ENCODE measurements at places on chromosomes 16 and 17.

GRCh38 chr17:227946-228615 lies 46.6 kb upstream of the DOC2B start:
- DNase-seq, result no peak

DNA sequence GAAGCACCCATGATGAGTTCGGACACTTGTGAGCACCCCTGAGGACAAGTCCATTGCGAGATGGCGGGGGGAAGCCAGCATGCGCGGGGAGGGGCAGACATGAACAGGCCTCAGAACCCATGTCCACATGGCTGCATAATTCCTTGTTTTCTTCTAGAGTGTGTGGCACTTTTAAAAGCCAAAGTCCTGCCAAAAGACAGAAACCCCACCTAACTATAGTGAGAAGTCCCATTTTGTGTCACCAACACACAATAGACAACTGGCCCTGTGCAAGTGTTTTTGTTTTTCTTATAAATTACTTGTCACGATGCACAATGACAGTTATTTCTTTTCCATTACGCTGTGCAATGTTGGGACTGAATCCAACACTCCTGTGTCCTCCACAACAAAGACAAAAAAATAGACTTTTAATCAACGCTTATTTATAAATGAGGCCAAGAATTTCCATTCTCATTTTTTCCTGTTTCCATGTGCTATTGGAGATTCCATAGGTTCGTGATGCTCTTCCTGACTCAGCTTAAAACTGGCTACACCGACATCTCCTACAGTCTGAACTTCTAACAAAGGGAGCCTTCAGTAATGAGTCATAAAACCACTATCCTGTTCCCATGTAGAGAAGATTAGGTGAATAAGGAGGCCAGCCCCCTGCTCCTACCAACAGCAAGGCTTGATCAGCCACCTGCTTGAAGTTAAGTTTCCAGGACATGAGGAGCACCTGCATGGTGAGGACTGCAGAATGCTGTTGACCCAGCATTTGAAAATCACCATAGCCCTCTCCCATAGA lies 98.9 kb downstream of the ZNF423 start:
- no peak for DNase-seq

DNA sequence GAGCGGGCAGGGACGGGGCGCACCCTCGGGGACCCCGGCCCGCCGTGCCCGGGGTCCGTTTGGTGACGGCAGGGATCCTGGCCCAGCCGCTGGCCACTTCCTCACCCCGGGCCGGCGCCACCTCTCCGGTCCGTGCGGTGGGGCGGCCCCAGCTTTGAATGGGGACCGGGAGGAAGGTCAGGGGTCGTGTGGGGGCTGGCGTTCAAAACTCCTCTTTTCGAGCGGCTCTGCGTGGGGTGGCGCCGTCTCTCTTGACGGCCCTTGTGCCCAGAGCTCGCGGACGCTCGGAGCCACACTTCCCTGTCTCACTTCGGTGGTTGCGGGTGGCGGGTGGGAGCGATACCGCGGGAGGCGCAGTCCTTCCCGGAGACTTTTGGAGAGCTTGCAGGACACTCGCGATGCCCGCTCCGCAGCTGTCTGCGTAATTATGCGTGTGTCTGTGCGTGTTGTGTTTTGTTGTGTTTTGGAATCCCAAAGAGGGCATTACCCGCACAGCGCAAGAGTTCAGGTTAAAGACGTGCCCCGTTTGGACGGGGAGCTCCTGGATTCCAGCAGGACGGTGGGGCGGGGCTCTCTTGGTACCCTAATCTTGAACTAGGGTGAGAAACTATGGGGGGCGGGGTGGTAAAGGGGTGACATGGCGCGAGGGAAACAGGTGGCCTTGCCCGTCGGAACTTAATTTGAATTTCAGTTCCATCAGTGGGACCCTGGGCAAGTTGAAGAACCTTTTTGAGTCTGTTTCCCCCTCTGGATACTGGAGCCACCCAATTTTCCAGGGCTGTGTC lies 637 bp downstream of the PLCG2 start:
- DNase-seq, result peak; percentile 6

DNA sequence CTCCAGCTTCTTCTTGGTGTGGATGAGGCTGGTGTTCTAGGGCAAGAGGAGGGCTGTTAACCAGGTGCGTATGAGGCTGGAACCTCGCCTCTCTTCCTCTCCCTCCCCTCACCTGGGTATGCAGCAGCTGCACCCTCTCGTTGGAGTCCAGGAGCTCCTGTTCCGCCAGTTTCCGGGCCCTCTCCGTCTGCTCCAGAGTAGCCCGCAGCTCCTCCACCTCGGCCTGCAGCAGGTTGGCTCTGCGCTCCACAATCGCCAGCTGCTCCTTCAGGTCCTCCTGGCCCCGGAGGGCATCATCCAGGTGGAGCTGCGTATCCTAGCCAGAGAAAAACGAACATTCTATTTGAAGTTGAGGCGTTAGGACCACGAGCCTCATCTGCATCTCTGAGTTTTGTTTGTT lies 25.4 kb downstream of the MYH3 start:
- no peak for DNase-seq

DNA sequence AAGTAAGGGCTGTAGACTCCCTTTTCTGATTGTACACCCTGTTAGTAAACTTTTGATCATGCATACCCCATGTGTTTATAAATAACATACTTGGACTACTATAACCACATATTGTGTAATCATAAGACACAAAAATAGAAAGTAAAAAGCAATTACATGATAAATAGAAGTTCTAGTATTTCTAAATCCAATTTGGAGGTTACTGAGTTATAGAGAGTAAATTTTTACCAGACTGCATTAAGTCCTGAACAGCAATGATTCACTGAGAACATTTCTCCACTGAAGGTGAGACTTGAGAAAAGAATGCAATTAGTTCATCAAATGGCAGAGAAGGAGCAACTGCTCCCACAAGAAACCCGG lies 7.7 kb upstream of the TBKBP1 start:
- DNase-seq, result no peak

DNA sequence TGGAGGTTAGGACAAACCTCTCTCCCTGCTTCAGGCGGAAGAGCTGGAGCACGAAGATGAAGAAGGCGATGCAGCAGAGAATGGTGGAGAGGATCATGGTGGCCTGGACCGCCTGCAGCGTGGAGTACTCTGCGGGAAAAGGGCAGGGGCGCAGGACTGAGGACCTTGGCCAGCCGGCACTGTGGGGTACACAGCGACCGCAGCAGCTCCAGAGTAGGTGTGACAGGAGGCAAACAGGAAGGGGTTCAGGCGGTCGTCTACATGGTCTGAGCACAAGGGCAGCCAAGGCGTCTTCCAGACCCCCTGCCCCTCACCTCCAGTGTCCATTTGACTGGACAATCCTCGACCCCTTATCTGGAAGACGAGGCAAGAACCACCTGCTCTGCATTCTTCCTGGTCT lies 42.5 kb downstream of the EMP2 start:
- no peak for DNase-seq

DNA sequence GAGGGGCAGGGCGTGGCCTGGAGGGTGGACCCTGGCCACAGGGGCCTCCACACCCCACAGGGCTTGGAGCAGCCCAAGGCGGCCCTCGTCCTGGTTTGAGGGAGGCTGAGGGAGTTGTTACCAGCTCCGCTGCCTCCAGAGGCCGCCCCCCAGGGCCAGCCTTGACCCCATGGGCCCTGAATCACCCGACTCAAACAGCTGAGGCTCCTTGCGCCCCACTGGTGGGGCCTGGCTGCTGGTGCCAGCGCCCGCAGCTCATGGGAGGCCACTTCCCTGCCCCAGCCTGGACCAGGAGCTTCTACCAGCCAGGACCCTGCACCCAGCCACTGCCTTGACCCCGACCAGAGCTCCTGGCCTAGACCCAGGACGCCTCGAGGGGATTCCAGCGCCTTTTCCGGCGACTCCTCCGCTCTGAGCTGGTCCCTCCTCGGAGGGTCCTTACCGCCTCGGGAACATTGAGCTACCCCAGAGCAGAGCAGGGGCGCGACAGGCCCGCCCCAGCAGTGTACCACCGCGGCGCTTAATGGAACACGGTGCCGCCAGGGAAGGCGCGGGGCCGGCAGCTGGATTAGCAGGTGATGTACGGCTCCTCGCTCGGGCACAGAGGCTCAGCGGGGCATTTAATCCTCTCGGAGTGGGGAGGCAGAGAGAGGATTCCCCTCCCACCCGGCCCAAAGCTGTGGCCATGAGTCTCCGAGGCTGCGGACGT lies 37.2 kb downstream of the GSE1 start:
- no peak for DNase-seq

GRCh38 chr16:17433577-17434451 lies 36.9 kb downstream of the XYLT1 start:
- no peak for DNase-seq

DNA sequence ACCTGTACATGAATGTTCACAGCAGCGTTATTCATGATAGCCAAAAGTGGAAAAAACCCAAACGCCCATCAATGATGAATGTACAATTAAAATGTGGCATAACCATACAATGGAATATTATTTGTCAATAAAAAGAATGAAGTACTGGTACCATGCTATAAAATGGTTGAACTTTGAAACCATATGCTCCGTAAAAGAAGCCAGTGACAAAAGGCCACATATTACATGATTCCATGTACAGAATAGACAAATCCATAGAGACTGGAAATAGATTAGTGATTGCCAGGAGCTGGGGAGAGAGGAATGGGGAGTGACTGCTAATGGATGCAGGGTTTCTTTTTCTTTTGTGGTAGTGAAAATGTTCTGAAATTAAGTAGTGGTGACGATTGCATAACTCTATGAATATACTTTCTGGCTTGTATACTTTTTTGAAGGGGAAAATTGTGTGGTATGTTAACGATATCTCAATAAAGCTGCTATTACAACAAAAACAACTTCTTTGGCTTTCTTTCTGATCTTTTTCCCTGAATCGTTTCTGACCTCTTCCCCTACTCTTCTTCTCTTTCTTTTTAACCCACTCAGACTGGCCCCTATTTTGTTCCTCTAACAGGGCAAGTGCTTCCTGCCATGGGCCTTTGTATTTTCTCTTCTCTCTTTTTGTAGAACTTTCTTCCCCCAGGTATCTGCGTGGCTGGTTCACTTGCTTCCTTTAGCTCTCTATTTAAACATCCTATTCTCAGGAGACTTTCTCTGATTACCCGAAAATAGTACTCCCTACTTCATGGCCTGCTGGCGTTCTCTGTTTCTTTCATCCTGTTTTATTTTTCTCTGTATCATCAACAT lies 67.9 kb downstream of the FTO start:
- no peak for DNase-seq

DNA sequence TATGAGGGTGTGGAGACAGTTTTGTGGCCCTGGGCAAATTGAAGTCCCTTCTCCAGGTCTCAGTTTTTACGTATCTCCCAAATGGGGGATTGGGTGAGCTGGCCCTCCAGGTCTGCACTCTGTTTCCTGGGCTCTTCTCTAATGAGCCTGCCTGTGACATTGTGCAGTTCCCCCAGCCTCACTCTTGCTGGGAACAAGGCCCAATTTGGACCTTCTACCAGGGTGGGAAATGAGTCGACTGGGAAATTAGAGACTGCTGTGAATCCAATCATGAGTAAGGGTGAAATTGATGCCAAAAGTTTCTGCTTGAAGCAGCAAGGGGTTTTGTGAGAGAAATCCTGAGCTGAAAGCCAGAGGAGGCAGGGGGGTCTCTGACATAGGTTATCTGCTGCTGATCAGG lies 71.5 kb upstream of the KSR1 start:
- DNase-seq, result no peak

DNA sequence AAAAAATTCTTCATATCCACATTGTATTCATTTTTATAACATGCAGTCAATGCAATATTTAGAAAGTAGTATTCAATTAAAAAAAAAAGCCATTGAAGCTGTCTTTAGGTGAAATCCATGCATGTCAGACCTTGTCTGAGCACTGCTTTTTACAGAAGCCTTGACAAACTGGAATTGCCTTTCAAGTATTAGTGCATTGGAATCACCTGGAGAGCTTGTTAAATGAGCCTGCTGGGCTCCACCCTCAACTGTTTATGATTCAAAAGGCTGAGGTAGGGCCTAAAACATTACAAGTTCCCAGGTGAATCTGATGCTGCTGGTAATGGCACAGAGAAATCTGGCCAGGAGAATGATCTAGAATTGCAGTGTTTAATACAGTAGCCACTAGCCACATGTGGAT lies 85.8 kb downstream of the HIC1 start:
- DNase-seq, result no peak

GRCh38 chr16:30443631-30444030 lies 2.0 kb downstream of the SEPHS2 start:
- DNase-seq, result no peak

Data from stimulated activated CD4-positive, alpha-beta T cell treated with anti-CD3 and anti-CD28 coated beads, Interleukin-4, amount 100 ng/mL, for 48 hours (primary cell).